Stimulated activated CD4-positive, alpha-beta T cell treated with anti-CD3 and anti-CD28 coated beads, Interleukin-15, amount 100 ng/mL, for 1 hour (primary cell): ENCODE measurements at places on chromosomes 6 and 20.

- no peak for DNase-seq
These were observed 2.4 kb upstream of the PPP1R14C start for GRCh38 chr6:150140236-150140969.

- no peak for DNase-seq
These were observed 37.1 kb downstream of the DTD1 start for GRCh38 chr20:18624948-18625347.

DNA sequence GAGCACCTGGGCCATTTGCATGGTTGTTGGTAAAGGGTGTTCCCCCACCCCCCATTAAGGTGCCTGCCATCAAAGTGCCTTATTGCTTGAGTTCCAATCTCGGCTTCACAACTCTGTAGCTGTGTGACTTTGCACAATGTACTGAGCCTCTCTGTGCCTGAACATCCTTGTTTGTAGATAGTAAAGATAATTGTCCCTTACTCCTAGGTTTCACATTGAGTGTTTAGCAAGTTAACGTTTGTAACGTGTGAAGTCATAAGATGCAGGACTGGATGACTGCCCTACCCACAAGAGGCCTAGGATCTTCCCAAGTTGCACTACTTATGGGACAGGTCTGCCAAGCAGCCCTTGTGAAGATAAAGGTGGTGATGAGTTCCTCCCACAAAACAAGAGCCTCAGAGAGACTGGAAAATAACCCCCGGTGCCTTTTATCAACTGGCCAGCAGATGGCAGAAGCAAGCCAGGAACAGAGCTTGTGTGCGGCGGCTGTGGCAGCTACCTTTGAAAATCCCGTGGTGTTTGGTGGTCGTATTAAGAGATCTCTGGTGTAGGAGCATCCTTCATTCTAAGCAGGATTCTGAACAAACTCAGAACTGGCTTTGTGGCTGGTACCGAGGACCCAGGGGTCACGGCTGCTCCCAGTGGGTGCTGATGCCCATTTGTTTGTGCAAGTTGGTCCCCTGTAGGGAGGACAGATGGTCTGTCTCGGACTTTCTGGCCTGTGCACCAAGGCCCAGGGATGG, 99.1 kb downstream of the CDH26 start:
- peak; percentile 23 for DNase-seq

DNA sequence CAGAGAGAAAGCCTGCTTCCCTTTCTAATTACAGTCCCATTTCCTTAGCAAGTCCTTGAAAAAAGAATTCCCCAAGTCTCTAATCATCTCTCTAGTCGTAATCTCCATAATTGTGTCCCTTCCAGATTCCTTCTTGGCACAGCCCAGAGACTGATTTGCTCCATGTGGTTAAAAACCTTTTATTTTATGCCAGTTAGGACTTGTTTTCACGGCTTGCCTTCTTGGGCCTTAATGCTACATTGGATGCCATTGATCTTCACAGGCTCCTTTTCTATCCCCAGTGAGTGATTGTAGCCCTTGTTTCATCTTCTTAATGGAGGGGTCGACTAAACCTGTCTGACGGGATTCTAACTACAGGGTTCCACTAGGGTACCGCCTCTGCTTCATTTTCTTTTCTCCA, 650.6 kb upstream of the ARID1B start:
- DNase-seq = no peak

- DNase-seq = no peak
These were observed 44.5 kb upstream of the IL20RA start for GRCh38 chr6:137089305-137089704.

DNA sequence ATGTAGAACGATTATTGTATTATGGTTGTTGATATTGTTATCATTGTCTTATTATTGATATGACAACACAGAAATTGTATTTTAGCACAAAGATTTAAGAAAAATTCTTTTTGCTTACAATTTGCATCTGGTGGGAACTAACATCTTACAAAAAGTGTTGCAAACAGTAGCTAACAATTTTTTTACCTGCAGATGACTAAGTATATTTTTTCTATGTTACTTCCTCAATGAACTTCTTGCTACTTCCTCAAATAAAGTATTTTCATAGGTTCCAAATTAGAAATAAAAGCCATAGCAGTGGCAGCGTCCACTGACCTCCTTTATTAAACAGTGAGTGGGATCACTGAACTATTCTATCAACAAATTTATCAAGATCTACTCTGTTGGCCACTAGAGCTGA, 847.0 kb downstream of the PHF3 start:
- no peak for DNase-seq

DNA sequence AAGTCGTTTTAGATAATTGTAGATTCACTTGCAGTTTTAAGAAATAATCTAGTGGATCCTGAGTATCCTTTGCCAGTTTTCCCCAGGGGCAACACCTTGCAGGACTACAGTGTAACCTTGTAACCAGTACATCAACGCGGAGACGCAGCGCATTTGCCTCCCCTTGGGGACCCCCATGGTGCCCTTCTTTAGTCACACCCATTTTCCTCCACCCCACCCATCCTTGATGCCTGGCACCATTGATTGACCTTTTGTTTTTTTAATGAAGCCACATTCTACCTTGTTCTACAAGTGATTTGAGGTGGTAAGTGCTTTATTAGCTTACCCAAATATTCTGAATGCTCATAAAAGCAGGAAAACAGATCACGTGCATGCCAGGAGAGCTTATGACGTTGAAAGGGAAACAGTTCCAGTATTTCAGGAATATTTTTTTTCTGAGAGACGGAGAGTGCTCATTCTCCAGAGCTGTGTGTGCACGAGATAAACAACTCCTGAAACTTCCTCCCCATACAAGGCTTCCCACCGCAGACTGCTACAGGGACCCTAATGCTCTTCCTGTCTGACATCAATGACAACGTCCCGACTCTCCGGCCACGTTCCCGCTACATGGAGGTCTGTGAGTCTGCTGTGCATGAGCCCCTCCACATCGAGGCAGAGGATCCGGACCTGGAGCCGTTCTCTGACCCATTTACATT, 35.7 kb downstream of the CDH26 start:
- no peak for DNase-seq

GRCh38 chr6:142771162-142771561, 173.8 kb downstream of the HIVEP2 start:
- no peak for DNase-seq

DNA sequence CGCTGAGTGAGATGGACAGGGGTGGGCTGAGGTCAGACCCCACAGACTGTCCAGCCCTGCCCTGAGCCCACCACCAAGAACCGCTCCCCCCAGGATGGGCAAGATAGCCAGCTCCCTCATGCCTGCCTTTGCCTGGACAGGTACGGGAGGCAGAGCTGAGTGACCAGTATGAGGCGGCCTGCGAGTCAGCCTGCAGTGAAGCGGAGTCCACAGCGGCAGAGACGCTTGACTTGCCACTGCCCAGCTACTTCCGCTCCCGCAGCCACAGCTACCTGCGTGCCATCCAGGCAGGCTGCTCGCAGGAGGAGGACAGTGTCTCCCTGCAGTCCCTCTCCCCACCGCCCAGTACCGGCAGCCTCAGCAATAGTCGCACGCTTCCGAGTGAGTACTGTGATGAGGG, 94.8 kb upstream of the MYL9 start:
- DNase-seq = no peak

DNA sequence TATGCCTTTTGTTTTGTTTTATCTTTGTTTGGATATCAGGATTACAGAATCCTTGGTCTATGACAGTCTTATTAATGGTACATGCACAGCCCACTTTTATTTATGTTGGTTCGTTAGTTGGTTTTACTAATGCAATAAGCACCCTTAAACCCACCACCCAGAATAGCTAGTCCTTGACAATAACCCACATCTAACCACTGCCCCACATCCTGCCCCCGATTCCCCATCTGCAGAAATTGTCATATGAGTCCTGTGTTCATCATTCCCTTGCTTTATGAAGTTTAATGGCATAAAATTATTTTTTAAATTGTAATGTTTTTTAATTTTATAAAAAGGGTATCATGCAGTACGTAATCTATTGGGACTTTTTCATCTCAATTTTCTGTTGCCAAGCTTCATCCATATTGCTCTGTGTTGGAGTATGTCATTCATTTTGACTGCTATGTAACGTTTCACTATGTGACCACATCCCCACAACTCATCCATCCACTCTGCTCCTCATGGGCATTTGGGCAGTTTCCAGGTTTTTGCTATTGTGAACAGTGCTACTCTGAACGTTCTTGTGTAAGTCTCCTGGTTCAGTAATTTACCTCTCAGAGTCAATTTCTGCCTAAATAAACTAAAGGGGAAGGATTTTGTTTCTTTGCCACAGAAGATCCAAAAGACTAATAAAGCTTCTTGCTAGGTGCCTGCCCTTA, 150.4 kb downstream of the MRPL14 start:
- no peak for DNase-seq

GRCh38 chr6:53579338-53579737, 34.4 kb upstream of the GCLC start:
- DNase-seq = no peak

GRCh38 chr6:70685494-70686180, 18.0 kb downstream of the SMAP1 start:
- no peak for DNase-seq

GRCh38 chr6:26157251-26158075, 70.2 kb downstream of the HFE start:
- no peak for DNase-seq

GRCh38 chr6:64926051-64926450, 781.0 kb downstream of the EYS start:
- DNase-seq = no peak

DNA sequence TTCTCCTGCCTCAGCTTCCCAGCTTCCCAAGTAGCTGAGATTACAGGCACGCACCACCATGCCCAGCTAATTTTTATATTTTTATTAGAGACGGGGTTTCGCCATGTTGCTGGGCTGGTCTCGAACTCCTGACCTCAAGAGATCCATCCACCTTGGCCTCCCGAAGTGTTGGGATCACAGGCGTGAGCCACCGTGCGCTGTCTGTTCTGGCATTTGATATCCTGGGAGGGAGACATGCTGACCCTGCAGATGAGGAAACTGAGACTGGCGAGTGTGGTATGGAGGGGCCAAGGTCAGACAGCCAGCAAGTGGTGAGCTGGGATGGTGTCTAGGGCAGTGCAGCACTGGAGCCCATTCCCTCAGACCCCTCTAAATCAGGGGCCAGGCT, 44.6 kb downstream of the SRC start:
- no peak for DNase-seq

GRCh38 chr6:3316331-3316730, 57.6 kb downstream of the PSMG4 start:
- no peak for DNase-seq

DNA sequence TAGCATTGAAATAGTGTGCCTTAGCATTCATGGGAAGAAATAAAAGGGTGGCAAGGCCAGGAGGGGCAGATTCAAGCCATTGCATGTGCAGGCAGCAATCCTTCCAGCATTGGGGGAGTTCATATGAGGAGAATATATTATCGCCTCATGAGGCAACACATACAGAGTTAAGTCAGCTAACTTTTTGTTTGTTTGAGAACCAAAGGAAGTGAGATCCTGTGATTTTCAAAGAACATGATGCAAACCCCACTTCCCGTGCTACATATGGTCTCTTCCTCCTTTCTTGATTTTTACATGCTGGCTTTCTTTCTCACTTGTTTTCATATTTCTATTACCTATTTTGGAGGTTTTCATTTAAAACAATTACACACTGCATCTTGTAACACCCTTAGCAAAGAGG, 579.7 kb upstream of the ARID1B start:
- no peak for DNase-seq

- DNase-seq = no peak
These were observed 94.2 kb downstream of the ERMARD start for GRCh38 chr6:169845426-169846285.

GRCh38 chr6:69907981-69908498, 41.7 kb downstream of the COL19A1 start:
- no peak for DNase-seq

DNA sequence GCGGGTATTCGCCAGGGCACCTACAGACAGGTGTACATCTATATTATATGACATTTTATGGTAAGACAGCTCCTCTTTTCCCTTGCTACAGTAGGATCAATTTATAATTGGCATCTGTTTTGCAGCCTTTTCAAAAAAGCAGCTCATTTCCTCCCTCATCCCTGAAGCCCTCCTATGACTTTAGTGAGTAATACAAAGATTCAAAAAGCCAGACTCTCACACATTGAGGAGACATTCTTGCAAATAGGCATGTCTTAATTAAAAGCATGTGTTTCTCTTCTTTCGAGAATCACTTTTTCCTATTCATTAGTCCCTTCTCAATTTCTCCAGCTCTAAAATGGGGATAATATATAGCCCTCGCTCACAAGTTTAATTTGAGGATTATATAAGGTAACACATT, 283.4 kb downstream of the TBC1D7 start:
- no peak for DNase-seq

DNA sequence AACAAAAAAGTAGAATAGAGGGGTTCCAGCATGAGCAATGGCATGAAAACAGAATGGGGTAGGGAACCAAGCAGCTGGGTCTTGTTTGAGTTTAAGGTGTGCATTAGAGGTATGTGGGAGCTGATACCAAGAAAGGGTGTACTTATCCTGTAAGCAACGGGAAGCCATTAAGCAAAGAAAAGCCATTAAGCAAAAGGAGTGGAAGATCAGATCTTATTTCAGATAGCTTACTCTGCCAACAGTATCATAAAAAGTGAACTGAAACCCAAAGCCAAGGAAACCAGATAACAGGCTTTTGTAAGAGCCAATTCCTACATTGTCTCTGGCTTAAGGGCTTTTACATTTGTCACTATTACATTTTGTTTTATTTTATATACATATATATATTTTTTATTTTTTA, 21.3 kb upstream of the BEND6 start:
- DNase-seq = no peak

GRCh38 chr6:133855991-133856370, 32.9 kb upstream of the TCF21 start:
- no peak for DNase-seq

GRCh38 chr6:112054001-112054400, at the start of gene CCN6:
TSS of gene CCN6 (plus strand) at chr6:112054104. CDS start at chr6:112054358, 254 bp downstream.
- no peak for DNase-seq

DNA sequence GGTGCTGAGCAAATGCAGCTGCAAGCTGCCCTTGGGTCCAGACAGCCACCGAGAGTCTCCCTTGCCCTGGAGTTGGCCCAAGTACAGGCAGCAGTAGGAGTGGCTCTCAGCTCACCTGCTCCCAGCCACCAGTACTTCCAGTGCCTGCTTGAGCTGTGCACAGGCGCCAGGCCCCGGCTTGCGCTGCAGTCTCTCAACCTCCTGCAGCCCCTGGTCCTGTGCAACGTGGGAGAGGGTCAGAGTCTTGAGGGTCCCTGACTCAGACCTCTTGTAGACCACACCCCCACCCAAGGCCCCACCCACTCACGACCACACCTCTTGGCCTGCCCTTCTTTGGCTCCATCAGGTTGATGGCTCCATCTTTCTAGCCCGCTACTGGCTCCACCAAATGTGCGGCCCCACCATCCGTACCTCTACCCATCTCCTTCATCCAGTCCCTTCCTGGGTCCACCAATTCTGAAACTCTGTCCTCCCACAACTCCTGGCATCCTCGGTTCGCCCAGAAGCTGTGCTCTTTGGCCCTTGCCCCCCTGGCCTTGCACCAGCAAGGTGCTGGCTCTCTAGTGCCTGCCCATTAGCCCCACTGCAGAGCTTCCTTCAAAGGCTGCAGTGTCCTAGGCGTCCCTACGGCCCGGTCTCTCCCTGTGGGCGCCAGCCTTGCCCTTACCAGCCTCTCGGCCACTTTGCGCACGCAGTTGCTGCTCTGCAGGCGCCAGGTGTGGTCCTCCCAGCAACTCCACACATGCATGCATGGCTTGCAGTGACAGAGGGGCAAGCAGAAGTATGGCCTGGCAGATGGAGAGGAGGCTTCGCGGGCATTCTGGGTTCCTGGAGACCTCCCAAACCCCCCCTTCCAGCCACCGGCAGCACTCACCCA, 16.5 kb upstream of the SPAG4 start:
- DNase-seq = no peak
